ENCODE measurements at places on chromosomes 7 and 10. TPM values are rescaled to one million over a fixed set of nuclear protein-coding genes. Genes with fewer than 3 reads are reported as not detected.
A peak's percentile ranks its signal among the peaks of the same experiment; 100 is the strongest.

DNA sequence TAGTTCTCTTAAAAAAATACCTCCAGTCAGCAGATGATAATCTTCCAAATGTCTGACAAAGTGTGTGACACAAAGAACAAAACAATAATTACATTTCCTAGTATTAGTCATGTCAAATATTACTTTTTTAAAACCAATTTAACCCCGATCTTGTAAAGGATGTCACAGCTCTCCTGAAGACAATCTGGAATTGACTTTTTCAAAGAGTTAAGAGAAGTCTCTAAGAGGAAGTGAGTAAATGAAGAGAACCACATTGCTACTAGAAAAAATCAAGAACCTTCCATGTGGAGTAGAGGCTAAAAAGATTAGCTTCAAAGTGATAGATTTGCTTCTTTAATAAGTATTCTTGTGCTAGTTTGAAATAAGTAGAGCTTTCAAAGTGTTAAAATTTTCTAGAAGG, 218.2 kb upstream of the IMMP2L start:
- H3K27ac ChIP-seq, result no peak overlapping the region
- DNase-seq, result no peak
- H3K4me3 ChIP-seq, result no peak overlapping the region

DNA sequence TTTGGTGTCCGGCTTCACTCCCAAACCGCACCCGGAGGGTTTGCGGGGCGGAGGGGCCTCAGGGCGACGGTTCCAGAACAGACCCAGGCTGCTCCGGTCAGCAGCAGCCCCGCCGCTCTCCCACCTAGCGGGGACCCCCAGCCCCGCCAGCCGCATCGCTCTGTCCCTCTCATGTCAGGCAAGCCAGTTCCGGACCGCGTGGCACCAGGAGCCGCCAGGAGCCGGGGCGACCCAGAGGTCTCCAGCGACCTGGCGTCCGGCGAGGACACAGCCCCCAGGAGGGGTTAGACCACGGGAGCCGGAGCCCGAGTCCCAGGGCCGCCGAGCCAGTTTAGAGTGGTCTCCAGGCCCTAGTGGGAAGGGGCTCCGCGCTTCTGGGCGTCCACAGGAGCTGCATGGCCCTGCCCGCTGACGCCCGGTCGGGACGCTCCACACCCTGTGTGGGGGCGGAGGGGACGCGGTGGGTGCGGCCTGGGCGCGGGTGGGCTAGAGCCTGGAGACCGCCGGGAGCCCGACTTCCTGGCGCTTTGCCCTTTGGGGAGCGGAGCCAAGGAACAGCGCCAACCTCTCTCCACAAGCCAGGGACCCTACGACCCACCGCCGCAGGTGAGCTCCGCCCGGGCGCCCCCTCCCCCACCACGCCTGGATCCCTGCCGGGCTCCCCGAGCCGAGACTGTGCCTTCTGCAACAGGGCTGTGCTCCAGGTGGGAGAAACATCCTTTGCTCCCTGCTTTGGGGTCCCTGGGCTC, 43.4 kb downstream of the ZNF117 start:
- peaks cover 5% of the 10 kb centered on the region for H3K4me1 ChIP-seq
- H3K27ac ChIP-seq, result no peak overlapping the region
- H3K4me3 ChIP-seq, result peak overlapping the region; percentile 78

DNA sequence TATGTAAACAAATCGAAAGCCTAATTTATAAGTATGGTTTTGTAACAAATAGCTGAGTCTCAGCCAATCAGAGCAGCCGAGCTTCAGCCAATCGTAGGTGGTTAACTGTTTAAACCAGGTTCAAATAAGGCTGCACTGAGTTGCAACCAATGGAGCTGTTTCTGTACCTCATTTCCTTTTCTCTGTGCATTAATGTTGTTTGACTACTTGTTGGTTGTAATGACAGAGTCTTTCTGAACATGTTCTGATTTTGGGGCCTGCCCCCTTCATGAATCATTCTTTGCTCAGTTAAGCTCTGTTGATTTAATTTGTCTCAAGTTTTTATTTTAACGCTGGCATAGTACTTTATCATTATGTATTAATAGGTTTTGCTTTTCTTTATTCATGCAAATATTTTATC, 14.6 kb downstream of the OTUD1 start:
- no peak overlapping the region for H3K27ac ChIP-seq
- H3K4me3 ChIP-seq, result no peak overlapping the region
- H3K4me1 ChIP-seq, result no peaks in the 10 kb centered on the region
- no peaks in the 10 kb centered on the region for H3K36me3 ChIP-seq

DNA sequence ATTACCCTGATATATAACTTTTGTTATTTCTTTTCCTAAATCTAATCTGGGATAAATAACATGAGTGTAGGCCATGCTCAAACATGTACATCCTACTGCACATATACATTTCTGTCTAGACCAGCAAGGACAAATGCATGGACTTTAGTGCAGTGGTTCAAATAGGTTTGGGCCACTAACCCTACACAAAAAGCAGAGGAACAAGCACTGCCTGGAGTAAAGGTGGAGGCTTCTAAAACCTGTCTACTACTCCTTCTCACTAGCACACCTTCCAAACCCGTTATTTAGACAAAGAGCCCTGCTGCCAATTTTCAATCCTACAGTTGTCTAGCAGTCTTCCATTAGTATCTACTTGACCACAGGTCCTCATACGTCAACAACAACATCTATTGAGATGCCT, 34.8 kb downstream of the SGCE start:
- DNase-seq, result no peak
- H3K4me1 ChIP-seq, result no peaks in the 10 kb centered on the region
- H3K27ac ChIP-seq, result no peak overlapping the region
- H3K36me3 ChIP-seq, result no peaks in the 10 kb centered on the region
- no peak overlapping the region for H3K4me3 ChIP-seq

GRCh38 chr7:81457852-81458522, 311.9 kb downstream of the HGF start:
- no peaks in the 10 kb centered on the region for H3K36me3 ChIP-seq
- DNase-seq, result no peak
- H3K27ac ChIP-seq, result no peak overlapping the region
- no peak overlapping the region for H3K4me3 ChIP-seq
- H3K4me1 ChIP-seq, result no peaks in the 10 kb centered on the region

DNA sequence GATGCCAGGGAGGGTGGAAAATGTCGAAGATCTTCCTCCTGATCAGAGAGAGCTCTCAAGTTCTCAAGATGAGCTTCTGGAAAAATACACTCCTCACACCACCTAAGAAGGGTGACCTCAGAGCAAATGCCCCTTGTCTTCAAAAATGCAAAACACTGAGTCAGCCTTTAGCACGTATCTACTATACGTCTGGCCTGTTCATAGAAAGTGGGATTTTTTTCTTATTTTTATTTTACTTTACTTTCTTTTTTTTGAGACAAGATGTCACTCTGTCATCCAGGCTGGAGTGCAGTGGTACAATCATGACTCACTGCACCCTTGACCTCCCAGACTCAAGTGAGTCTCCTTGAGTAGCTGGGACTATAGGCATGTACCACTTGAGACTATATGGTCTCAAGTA, 57.1 kb downstream of the AFAP1L2 start:
- peak overlapping the region; percentile 68 for H3K27ac ChIP-seq
- no peaks in the 10 kb centered on the region for H3K4me1 ChIP-seq
- H3K4me3 ChIP-seq, result no peak overlapping the region
- H3K27me3 ChIP-seq, result no peaks in the 10 kb centered on the region
- no peak for DNase-seq

GRCh38 chr7:105871142-105871541, 5.3 kb downstream of the ATXN7L1 start:
- DNase-seq, result no peak
- no peaks in the 10 kb centered on the region for H3K4me1 ChIP-seq
- H3K27ac ChIP-seq, result no peak overlapping the region
- H3K4me3 ChIP-seq, result no peak overlapping the region
- no peaks in the 10 kb centered on the region for H3K36me3 ChIP-seq

- no peak overlapping the region for H3K27ac ChIP-seq
- no peak overlapping the region for H3K4me3 ChIP-seq
- no peaks in the 10 kb centered on the region for H3K27me3 ChIP-seq
- no peaks in the 10 kb centered on the region for H3K36me3 ChIP-seq
- no peaks in the 10 kb centered on the region for H3K4me1 ChIP-seq
- peak; percentile 64 for DNase-seq
Observed at GRCh38 chr10:124217906-124218804, 124.8 kb upstream of the CHST15 start.

- no peaks in the 10 kb centered on the region for H3K36me3 ChIP-seq
- DNase-seq, result peak; percentile 22
- H3K4me3 ChIP-seq, result no peak overlapping the region
- no peak overlapping the region for H3K27ac ChIP-seq
- H3K4me1 ChIP-seq, result no peaks in the 10 kb centered on the region
Observed at GRCh38 chr7:59079-60016, 133.0 kb upstream of the FAM20C start.

DNA sequence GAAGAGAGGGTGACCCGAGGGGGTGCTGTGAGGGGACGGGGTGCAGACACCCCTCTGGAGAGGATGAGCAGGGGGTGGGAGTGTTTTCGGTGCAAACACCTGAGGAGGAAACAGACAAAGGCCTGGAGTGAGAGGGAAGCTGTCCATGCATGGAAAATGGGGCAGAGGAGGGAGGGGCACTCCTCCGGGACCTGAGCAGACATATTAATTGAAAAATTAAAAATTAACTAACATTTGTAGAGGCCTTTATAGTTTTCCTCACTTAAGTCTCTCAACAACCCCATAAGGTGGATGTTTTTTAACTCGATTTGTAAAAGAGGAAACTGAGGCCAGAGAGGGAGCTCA, 1.2 kb downstream of the VPS37D start:
- H3K4me3 ChIP-seq, result peak overlapping the region; percentile 44
- H3K27me3 ChIP-seq, result no peaks in the 10 kb centered on the region
- no peak for DNase-seq
- H3K4me1 ChIP-seq, result no peaks in the 10 kb centered on the region
- no peak overlapping the region for H3K27ac ChIP-seq
- no peaks in the 10 kb centered on the region for H3K36me3 ChIP-seq

- H3K4me3 ChIP-seq, result no peak overlapping the region
- H3K4me1 ChIP-seq, result no peaks in the 10 kb centered on the region
- no peak for DNase-seq
- H3K27ac ChIP-seq, result no peak overlapping the region
Observed at GRCh38 chr7:119783799-119784198, 489.2 kb upstream of the KCND2 start.

DNA sequence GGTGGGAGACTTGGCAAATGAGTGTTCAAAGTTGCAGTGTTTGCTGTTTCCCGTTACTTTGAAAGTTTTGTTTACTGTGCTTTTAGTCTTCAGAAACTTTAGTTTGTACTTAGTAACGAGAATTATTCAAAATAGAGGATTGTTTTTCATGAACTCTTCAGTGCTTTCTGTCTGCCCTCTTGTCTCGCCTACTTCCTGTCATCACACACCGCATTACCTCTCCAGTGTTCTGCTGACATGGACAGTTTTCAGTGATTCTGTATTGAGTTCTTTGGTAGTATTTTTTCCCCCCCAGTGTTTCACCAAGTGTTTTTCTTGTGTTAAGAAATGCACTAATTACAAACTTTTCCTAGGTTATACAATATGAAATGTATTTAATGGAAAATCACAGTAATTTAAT, 207.0 kb downstream of the MLLT10 start:
- H3K4me1 ChIP-seq, result no peaks in the 10 kb centered on the region
- H3K36me3 ChIP-seq, result peaks cover 6% of the 10 kb centered on the region
- no peak for DNase-seq
- no peak overlapping the region for H3K27ac ChIP-seq
- H3K27me3 ChIP-seq, result no peaks in the 10 kb centered on the region

DNA sequence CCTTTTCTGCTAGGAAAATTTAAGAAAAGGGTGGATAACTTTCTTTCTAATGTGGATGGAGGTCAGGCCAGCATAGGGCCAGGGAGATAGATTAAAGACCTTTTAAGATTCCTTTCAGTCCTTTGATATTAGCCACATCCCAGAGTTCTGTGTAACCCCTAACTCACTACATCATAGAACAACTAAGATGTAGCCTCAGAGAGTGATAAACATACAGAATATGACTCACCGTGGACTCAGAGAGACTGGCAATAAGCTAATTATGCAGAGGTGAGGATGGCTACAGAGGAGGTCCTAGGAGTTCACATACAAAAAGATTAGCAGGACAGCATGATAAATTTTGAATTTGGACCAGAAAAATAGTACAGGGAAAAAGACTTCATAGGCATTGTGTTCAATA, 141.0 kb downstream of the AOAH start:
- H3K27me3 ChIP-seq, result no peaks in the 10 kb centered on the region
- H3K36me3 ChIP-seq, result no peaks in the 10 kb centered on the region
- H3K27ac ChIP-seq, result no peak overlapping the region

DNA sequence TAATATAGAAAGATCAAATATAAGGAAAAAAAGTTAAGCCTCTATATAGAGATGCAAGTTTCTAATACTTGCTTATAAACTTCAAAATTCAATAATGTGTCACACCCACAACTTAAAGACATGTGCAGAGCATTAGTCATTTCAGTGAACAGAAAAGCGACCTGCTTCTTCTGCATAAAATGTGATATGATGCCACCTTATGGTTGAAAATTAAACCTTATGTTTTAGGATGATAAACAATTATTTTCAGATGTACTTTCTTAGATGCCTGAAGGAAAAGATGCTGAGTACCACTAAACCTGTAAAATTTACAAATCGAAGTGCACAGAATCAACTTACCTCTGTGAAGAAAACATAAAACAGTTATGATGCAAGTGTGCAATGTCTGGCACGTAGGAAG, 96.0 kb downstream of the MTERF1 start:
- DNase-seq, result no peak
- no peak overlapping the region for H3K4me3 ChIP-seq
- H3K27me3 ChIP-seq, result no peaks in the 10 kb centered on the region
- no peaks in the 10 kb centered on the region for H3K36me3 ChIP-seq

DNA sequence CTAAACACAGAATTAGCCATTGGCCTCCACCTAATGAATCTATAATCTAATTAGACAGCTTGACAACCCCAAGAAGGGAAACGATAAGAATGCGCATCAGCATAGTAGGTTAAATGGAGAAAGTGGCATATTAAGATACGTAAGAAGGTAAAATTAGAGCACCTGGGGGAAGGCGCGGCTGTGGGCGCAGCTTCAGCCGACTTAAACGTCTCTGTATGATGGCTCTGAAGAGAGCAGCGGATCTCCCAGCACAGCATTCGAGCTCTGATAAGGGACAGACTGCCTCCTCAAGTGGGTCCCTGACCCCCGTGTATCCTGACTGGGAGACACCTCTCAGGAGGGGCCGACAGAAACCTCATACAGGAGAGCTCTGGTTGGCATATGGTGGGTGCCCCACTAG, 518.8 kb downstream of the PHTF2 start:
- H3K27me3 ChIP-seq, result no peaks in the 10 kb centered on the region
- H3K27ac ChIP-seq, result no peak overlapping the region
- no peaks in the 10 kb centered on the region for H3K4me1 ChIP-seq

- no peaks in the 10 kb centered on the region for H3K36me3 ChIP-seq
- no peak for DNase-seq
- no peaks in the 10 kb centered on the region for H3K4me1 ChIP-seq
- no peaks in the 10 kb centered on the region for H3K27me3 ChIP-seq
- no peak overlapping the region for H3K4me3 ChIP-seq
Observed at GRCh38 chr7:12594122-12594897, 23.8 kb downstream of the SCIN start.

GRCh38 chr7:84328571-84328970, 134.0 kb upstream of the SEMA3A start:
- H3K36me3 ChIP-seq, result no peaks in the 10 kb centered on the region
- no peak for DNase-seq
- H3K27me3 ChIP-seq, result no peaks in the 10 kb centered on the region
- no peak overlapping the region for H3K27ac ChIP-seq

Gene PDE1C
- 30.1 TPM for total RNA-seq

Gene DDC
- 0.29 TPM for total RNA-seq

Gene AUTS2
- 94.3 TPM for total RNA-seq

Gene SPDYE5
- total RNA-seq, result not detected

Gene DKK1
- 142 TPM for total RNA-seq

Gene WIPF3
- 0.16 TPM for total RNA-seq

Gene LIPM
- total RNA-seq, result not detected

Gene PRRT4
- 0.44 TPM for total RNA-seq

Gene SPDYE11
- total RNA-seq, result not detected

Gene AHR
- 103 TPM for total RNA-seq

Gene TMEM225B
- total RNA-seq, result 4.5 TPM

Gene ARMS2
- not detected for total RNA-seq

Gene FOXI2
- total RNA-seq, result 0.16 TPM

Gene ARHGEF35
- total RNA-seq, result 31.8 TPM

Gene TSPAN33
- 5.4 TPM for total RNA-seq

Measured in breast epithelium (tissue), 4 donors.